ENCODE measurements at places on chromosomes 1 and 21. TPM values are rescaled to one million over a fixed set of nuclear protein-coding genes. Genes with fewer than 3 reads are reported as not detected.
A peak's percentile ranks its signal among the peaks of the same experiment; 100 is the strongest.

DNA sequence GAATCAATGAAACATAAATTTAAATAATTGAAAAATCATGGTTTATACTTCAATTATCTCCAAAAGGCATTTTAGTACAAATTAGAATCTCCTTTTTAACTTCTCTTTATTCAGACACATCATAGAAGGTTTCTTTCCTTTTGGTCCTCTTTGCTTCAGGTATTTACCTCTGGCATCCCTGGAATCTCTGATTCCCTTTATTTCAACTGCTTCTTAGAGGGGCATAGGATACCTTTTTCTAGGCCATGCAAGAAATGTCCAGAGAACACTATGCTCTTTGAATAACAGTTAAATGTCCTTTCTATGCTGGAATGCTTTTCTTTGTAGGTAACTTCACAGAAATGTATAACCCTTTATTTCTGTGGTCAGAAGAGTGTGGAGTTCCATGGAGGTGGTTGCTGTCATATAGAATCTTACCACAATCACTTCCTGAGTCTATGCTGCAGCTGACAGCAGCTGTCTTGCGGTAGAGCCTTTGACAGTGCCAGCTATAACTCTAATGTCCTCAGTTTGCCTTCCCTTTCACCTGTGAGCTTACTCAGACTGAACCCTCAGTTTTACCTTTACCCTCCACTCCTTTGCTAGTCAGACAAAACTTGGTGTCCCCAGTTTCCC lies 8.6 kb downstream of the LAMC2 start:
- peak; percentile 15 for DNase-seq

DNA sequence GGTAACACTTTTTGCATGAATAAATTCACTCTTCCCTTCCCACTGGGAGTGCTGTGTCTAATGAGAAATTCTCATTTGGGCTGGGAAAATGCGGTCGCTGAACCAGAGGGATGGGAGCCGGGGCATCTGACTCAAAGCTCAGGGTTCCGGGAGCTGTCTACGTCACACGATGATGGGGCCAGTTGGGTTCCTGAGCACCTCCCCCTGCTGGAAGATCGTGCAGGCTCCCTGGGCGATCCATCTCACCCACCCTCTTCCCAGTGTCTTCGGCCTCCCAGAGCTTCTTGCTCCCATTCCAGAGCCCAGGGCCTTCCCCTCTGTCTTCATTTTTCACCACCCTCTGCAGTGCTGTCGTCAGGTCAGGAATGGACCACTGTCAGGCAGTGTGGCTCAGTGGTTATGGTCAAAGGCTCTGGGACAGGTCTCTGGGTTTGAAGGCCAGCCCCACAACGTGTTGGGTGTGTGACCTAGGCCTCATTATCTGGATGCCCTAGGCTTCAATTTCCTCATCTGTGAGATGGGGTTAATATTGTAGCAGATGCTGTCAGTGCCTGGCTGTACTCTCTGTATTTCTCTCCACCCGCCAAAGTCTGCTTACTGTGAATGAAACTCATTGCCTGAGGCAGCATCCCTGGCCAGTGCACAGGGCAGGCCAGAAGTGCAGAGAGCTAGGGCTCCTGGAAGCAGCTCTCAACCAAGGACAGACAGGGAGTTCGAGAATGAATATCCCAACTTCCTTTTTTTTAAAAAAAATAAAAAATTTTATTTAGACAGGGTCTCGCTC lies 31.8 kb downstream of the IGSF21 start:
- DNase-seq, result no peak

DNA sequence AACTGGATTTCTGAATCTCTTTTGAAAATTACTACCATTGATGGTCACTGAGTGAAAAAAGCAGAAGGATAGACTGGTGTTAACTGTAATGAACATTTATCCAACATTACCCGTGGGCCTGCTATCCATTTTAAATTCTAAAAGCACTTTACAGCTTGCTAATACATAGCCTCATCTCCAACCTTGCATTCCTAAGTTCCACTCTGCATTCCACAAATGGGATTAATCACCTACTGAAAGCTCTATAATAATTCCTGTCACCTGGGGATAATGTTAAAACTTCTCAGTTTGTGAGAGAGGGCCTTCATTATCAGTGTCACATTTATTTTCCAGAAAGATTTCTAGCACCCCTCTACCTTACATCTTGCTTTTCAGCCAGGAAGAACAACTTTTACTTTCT lies 38.2 kb downstream of the PTPRC start:
- DNase-seq, result no peak

GRCh38 chr1:22829309-22829989 lies 118.8 kb downstream of the EPHB2 start:
- DNase-seq, result no peak

EPHA8 gene
- total RNA-seq, result not detected
